Stimulated activated CD8-positive, alpha-beta memory T cell treated with anti-CD3 and anti-CD28 coated beads, Interleukin-7, amount 100 ng/mL, for 24 hours (primary cell): ENCODE measurements at places on chromosomes 6 and 20.

DNA sequence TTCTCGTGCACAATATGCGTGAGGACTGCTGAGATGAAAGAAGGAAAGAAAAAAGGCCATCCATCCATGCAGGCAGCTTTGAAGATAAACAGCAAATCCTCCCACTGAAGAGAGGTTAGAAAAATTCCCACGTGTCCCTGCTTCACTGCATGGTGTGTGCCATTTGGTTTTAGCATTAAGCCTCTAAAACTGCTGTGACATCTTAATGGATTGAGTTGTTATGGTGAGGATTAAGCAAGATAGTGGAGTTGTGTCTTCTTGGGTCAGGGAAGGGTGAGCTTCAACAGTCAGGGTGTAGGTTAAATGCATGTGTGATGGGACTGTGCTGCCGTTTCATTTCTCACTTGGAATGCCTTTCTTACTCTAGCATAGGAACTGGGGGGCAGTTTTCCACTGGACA is 50.5 kb downstream of the ZNF831 start:
- DNase-seq, result no peak

GRCh38 chr6:13261464-13261994 is 66.8 kb downstream of the TBC1D7 start:
- DNase-seq, result no peak

DNA sequence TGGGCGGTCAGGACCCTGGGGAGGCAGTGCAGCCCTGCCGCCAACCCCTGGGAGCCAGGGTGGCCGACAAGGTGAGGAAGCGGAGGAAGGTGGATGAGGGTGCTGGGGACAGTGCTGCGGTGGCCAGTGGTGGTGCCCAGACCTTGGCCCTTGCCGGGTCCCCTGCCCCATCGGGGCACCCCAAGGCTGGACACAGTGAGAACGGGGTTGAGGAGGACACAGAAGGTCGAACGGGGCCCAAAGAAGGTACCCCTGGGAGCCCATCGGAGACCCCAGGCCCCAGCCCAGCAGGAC is 4.0 kb upstream of the COL9A3 start:
- no peak for DNase-seq

- no peak for DNase-seq
Observed at GRCh38 chr6:113219783-113220182, 637.4 kb upstream of the MARCKS start.

DNA sequence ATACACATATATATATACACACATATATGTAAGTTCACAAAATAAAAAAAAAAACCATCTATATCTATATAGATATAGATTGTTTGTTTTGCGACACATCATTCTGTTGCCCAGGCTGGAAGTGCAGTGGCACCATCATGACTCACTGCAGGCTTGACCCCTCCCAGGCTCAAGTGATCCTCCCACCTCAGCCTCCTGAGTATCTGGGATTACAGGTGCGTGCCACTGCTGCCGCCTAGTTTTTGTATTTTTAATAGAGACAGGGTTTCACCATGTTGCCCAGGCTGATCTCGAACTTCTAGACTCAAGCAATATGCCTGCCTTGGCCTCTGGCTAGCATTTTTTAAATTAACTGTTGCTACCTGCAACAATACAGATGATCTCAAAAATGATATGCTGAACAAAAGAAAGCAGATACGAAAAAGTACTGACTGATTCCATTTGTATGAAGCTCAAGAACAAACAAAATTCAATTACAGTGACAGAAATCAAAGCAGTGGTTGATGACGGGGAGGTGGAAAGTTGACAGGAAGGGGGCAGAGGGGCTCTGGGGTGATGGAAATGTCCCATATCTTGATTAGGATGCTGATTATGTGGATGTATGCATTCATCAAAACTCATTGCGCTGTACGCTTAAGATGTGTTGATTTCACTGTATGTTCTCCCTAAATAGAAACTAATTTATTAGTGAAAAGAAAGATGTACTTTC is 49.6 kb downstream of the ATXN1 start:
- no peak for DNase-seq
